ENCODE measurements at places on chromosomes 16 and 17.

- no peak for DNase-seq
Observed at GRCh38 chr16:25897702-25898101, 205.9 kb downstream of the HS3ST4 start.

DNA sequence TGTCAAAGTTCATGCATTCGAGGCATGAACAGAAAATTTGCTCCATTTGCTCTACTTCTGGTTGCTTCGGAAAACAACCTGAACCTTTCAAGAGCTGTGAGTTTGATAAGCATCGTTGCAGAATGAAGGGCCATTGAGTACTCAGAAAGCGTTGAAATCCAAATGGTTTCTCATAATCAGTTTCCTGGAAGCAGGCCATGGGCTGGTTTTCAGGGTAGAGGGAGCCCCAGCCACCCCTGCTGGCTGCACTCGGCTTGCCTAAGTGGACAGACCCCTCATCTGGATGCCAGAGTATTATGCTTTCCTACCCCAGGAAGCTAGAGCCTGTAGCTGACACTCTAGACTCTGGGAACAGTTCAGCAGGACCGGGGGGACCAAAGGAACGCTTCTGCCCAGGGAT lies 24.4 kb downstream of the SCNN1G start:
- DNase-seq = no peak

GRCh38 chr17:80629298-80630028 lies 84.8 kb downstream of the RPTOR start:
- no peak for DNase-seq

DNA sequence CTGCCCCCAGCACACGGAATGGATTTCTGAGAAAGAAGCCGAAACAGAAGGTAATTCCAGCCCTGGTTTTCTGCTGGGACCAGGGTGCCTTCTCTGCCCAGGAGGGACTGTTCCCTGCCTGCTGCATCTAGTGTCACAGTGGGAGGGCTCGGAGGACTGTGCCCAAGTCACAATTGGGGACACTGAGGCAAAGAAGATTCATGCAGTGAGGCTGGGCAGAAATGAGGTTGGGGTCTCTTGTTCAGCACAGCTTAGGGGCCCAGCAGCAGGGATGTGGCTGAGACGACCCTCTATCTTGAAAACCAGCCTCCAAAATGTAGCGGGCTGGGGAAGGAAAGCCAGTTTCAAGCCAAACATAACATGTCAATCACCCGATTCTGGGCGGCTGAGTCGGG lies 592 bp downstream of the IL21R start:
- no peak for DNase-seq

GRCh38 chr16:14240219-14240843 lies 169.2 kb downstream of the MRTFB start:
- DNase-seq = no peak

GRCh38 chr16:72665701-72666100 lies 382.2 kb downstream of the ZFHX3 start:
- DNase-seq = no peak

- no peak for DNase-seq
Observed at GRCh38 chr16:50501251-50501650, 46.9 kb upstream of the NKD1 start.

DNA sequence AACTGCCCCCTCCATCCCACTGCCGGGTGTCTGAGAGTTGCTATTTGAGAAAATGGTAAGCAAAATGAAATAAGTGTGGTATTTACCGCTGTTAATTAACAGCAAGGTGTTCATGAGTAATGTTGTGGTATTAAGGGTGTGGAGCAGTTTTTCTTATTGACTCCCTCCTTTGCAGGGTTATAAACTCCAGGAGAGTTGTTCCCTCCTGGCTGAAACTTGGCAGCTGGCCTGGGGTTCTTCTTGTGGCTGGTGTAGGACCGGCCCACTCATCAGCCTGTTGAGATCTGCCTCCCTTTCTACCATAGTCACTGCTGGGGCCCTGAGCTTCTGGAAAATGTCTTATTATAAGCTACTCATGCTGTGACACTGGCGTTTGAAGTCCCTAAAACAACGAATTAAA lies 128.6 kb downstream of the SOX9 start:
- no peak for DNase-seq

GRCh38 chr16:27408602-27409031 lies 6.6 kb downstream of the IL21R start:
- no peak for DNase-seq

DNA sequence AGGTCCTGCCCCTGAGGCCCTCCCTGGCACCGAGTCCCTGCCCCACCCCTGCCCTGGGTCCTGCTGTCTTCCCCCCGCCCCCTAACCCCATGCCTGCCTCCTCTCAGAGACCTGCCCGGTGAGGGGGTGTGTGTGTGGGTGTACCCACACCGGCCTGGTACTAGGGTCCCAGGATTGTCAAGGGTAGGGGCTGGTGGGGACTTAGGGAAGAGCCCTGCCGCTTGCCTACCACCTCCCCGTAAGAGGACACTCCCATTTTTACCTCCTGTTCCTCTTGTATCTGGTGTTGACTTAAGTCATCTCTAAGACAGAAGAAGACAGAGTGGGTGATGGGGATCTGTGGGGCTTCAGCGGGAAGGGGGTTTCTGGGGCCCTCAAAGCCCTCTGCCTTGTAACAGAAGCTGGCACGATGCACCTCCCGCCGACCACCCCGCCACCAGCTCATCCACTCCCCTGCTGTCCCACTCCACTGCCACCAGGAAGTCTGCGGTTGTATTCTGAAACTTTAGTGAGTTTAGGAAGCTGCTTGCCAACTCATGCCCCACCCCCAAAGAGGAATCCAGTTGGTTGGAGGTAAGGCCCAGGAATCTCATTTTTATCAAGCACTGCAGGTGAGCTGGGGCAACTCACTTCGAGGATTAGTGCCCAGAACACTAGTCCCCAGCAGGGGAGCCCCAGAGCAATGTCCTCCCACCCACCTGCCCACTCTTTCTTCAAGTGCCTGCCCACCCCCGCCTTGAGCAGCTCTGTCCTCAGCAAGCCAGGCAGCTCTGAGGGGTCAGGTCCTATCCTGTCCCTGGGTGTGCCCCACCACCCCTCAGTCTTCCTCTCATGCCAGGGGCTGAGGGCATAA lies 5.6 kb downstream of the SPATA32 start:
- no peak for DNase-seq

GRCh38 chr17:13981881-13982280 lies 87.4 kb upstream of the COX10 start:
- DNase-seq = no peak

DNA sequence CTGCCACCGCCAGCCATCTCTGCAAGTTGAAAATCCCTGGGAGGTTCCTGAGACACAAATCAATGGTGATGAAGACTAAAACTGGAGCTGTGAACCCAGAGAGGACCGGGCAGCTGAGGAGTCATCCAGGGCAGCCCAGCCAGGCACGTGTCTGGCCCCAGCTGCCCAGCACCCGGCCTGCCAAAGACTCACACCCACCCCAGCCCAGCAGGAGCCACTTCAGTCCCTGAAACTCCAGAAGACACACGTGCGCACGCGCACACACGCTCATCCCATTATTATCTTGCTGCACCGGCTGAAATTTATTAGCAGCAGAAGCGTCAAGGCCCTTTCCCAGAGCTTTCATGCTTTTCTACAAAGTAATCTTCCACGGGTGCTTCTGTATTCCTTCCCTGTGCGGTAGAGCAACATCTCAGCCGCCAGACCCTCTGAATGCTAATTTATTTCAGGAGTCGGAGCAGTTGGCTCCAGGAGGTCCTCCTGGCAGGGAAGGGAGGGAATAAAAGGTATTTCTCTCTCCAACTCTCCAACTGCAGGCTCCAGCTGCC lies 59.8 kb upstream of the RBFOX3 start:
- no peak for DNase-seq

GRCh38 chr16:54432897-54433229 lies 146.3 kb upstream of the IRX3 start:
- no peak for DNase-seq

GRCh38 chr16:25033852-25034251 lies 18.7 kb upstream of the ARHGAP17 start:
- no peak for DNase-seq

DNA sequence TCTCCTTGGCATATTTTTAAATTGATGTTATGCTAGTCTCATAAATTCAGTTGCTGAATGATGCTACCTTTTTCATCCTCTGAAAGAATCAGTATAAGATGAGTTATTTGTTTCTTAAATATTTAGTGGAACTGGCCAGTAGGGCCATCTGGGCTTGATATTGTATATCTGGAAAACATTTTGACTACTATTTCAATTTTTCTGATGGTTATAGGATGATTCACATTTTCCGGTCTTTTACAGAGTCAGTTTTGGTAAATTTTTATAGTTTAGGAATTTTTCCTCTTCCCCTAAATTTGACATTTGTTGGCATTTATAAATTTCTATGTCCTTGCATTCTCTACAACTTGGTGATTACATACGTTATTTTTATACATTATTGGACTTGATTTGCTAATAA lies 296.3 kb upstream of the AXIN2 start:
- no peak for DNase-seq

GRCh38 chr16:3004319-3004718 lies 8.4 kb upstream of the CLDN9 start:
- DNase-seq = no peak

DNA sequence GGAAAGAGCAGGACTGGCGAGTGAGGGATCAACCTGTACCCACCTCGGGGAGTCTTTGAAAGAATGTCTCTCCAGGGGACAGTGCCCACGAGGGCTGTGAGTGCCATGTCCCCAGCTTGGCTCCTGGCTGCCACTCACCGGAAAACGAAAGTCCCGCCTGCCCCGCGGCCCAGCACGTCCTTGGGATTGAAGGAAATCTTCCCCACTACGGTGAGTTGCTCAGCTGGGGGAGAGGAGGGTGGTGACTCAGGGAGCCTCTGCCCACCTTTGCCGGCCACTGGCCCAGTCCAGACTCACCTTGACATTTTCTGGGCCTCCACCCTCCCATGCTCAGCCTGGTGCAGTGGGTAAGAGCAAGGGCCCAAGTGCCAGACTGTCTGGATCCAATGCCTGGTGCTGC lies 17.1 kb downstream of the PLK1 start:
- no peak for DNase-seq

GRCh38 chr17:29807520-29808361 lies 122.3 kb downstream of the SSH2 start:
- DNase-seq = peak; percentile 35

DNA sequence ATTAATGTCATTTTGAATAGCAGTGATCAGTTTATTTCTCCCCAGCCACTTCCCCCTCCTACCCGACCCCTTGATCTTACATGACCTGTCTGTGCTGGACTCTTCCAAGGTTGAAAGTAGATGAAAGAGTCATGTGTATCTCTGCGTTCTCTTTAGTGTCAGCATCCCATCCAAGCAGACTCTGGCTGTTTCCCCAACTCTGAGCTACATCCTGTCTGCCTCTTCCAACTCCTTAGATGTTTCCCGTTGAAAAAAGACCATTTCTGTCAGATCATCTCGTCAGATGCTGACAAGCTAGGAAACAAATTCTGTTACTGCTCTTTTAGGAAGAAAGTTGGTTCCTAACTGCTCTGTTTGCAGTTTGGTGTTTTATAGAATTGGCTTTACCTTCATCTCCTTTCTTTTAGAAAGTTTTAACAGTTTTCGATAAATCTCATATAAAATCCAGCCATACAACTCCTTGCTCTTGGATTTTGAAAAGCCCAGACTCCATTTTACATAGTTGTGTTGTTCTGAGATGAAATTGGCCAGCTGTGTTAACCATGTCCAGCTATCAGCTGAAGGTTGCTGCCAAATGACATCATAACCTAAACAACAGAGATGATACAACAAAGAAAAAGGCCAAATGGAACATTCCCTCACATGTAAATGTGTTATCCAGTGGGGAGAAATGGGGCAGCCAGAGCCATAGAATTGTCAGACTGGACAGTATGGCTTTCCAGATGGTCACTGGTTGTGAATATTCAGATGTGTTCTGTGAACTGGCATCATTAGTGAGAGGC lies 43.5 kb downstream of the CYB561 start:
- DNase-seq = no peak

- DNase-seq = no peak
Observed at GRCh38 chr17:73132085-73132492, 32.7 kb upstream of the SSTR2 start.

DNA sequence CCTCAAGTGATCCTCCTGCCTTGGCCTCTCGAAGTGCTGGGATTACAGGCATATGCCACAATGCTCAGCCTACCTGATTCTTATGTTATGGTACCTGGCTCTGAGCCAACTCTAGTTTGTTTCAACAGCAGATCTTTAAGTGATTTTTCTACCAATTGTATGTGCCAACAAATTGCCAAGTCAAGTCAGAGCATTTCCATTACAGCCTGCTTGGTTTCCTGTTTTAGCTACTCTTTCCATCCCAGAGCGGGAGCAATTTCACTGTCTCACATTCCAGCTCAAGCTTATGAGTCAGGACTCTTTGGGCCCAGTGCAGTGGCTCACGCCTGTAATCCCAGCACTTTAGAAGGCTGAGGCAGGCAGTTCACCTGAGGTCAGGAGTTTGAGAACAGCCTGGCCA lies 30.8 kb upstream of the RBBP6 start:
- DNase-seq = no peak

DNA sequence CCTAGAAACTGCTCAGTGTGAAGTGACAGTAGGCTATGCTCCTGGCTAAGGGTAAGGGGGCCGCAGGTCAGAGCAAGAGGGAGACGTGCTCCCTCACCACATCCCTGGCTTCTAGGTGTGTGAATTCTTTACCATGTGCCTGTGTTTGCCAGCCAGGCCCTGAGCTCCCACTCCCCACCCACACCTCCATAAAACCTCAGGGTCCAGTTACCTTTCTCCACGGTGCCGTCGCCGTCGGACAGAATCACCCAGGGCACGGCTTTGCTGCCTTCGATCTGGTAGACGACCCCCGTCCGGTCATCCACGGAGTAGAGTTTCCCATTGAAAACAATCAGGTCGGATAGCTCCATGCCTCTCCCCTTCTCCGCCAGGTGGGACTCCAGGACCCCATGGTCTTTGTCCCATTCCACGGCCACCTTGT lies 12.8 kb downstream of the CANT1 start:
- no peak for DNase-seq

- DNase-seq = no peak
Observed at GRCh38 chr17:21313320-21313719, 28.8 kb downstream of the MAP2K3 start.

GRCh38 chr16:17177959-17178905 lies 292.5 kb downstream of the XYLT1 start:
- no peak for DNase-seq

GRCh38 chr17:37543637-37544052 lies 54.0 kb downstream of the DUSP14 start:
- no peak for DNase-seq

DNA sequence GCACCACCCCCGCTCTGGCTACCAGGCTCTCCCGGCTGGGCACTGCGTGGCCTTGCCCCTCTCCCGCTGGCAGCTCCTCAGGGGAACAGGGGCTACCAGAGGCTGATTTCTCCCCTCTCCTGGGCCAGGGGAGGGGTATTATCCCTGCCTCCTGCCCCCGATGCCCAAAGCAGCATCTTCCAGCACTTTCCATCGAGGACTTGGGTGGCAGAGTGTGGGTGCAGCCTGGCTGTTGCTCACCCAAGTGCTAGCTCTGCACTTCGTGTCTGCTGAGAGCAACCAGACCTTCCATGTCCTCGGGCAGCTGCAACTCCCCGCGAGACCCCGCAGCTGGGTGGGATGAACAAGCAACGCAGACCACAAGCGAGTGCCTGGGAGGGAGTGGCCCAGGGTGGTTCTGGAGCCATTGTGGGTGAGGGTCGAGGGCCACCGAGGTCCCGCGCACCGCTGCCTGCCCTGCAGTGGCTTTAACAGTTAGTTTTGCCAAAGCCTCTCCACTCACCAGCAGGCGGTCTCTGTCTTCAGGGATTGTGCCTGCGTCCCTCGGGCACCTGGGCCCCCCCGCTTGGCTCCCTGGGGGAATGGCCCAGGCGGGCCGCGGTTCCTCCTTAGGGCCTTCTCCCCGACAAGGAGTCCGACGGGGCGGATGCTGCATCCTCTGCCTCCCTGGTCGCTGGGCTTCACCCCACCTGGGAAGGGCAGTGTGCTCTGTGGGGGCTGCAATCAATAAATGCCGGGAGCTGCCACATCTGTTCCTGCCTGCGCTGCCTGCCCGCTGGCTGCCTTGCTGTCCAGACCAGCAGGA lies 8.4 kb downstream of the SLC25A10 start:
- DNase-seq = no peak

Measured in left ventricle myocardium superior (tissue), 1 donor.